Putamen (tissue), 1 donor: ENCODE measurements at places on chromosomes 2 and 18.

- DNase-seq, result no peak
Measured at GRCh38 chr18:2848247-2849246, 1.7 kb downstream of the EMILIN2 start.

DNA sequence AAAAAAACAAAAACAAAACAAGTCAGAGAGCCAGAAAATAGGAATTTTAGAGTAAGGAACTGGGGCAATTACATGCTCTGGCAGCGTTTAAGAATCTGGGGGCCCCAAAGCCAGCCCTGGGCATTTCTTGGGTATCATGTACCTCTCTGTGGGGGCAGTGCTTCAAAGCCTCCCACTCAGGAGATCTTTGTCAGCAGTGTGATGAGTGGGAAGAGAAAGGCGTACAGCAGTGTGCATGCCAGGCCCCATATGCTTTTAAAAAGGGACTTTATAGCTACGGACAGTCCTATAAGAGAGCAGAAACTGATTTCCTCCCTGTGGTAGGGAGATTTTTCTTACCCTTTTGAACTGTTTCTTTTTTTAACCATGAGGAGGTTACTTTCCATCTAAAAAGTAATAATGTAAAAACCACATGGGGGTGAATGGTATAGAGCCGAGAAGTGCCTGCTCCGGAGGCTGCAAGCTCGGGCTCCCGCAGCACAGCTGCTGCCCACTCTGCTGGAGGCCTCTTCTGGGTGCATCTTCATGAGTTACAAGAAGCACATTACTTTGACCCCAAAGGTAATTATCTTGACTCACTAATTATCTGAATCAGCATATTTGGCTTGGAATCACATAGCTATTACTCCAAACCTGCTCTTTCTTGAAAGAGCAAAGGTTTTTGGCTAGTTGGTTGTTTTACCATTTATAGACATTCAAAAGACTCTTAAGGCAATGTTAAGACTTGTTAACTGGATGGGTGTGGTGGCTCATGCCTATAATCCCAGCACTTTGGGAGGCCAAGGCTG lies 46.4 kb downstream of the PROC start:
- DNase-seq, result no peak

GRCh38 chr2:99404797-99405669 lies 67.8 kb downstream of the EIF5B start:
- DNase-seq, result no peak

DNA sequence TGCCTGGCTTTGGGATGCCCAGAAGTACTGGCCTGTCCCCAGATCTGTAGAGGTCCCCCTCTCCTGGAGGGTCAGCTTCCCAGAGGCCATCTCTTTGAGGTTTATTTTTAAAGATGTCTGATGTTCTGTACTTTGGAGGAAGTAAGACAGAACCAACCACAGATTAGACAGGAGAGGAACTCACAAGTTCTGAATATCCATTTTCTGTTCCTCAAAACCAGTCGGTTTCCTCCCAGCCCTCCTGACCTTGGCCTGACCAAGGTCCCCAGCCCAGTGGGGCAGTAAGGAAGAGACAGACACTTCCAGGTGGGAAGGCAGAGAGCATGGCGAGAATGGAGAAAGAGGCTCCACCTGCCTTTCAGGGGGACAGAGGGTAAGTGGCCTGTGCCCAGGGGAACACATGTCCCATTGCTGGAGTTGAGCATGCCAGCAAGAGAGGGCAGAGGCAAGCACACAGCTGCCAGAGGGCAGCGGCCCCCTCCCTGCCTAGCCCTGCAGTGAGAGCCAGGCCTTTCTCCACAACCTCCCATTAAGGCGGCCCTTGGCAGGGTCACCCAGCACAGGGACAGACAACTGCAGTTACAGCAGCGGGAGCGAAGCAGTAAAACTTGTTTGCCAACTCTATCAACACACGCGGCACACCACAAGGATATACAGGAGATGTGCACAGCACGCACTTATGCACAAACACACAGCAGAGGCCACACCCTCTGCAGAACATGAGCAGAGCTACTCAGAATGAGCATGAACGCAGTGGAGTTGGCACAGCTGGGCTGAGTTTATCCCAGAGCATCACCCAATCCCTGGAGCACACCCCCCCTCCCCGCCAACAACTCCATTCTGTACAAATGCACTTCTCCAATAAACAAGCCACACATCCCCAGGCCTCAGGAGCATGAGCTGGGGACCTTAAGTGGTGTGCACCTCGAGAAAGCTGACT lies 18.5 kb upstream of the SEMA4C start:
- DNase-seq, result peak; percentile 79

DNA sequence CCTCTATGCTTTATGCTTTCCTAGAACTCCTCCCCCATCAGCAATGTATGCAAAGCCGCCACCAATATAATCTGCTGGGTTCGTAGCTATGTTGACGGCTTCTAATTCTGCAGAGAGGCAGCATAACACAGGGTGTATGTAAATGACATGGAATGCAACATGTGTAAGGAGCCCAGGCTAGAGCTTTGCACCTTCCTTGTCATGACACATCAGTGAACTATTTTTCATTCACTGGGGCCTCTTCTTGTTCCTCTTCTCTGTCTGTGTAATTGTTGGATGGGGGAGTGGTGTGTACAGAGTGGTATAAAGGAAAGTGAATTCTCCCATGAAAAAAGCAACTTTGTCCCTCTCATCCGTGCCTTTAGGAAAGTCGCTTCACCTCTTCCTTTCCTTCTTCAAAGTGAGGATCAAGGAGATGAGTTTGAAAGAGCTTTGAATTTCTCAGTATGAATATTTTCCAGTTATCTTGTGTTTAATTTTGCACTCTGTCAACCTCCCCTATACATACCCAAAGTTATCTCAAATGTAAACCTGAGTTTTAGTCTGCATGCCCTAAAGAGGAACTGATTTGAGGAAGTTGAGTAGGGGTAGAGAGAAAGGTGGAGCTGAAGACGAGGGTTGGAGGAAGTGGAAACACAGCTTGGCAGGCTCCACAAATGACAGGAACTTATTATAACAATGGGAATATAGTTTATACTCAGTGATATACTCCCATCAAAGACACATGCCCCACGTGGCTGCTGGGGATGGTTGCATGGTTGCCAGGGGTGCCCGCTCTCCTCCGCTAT lies 74.9 kb upstream of the ARL4C start:
- no peak for DNase-seq

DNA sequence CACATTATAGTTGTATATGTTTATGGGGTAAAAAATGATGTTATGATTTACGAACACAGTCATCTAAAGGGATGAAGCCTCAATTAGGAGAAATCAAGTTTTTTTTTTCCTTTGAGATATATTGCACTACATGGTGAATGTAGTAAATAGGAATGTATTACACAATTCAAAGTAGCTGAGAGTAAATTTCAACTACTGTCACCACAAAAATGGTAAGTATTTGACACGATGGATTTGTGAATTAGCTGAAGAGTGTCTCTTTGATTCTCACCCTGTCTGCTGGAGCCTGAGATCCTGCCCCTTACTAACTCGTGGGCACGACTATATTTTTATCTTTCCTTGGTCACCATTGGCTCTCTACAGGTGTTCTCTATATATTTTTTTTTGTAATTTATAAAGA lies 540.4 kb upstream of the DSEL start:
- DNase-seq, result no peak

- DNase-seq, result no peak
Measured at GRCh38 chr2:174654419-174654941, 56.9 kb upstream of the WIPF1 start.

DNA sequence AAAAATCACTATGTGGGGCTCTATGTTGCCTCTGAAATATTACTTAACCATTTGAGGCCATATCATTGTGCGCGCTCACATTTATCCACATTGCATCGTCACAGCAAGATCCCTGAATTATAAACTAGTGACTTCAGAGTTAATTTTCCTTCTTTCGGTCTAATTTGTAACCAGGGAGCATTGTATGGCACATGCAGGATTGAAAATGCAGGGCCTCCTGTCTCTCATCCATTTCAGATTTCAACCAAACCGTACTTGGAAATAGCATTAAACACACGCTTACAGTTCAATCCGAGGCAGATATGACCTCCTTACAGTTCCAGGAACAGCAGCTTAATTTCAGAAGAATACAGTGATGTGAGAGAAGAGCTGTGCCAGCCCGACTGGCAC lies 532 bp downstream of the MYOM1 start:
- DNase-seq, result no peak

- no peak for DNase-seq
Measured at GRCh38 chr2:64837925-64838641, 151.1 kb upstream of the SLC1A4 start.

- no peak for DNase-seq
Measured at GRCh38 chr2:197358931-197359330, 48.4 kb upstream of the ANKRD44 start.

DNA sequence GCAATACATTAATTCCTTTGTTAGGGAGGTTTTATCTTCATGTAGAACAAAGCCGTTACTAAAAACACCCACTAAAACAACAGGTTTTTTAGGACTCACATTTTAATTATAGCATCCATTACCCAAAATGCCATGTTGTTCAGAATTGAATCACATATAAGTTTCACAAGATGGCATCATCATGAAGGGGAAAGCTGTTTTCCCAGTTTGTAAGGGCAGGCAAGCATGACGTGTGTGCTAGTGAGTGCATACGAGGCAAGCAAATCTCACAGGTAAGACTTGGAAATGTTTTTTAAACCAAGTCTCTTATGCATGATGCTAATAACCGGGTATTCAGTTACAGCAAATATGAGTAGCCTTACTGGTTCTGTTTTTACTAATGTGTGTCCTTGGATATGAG lies 111.8 kb upstream of the NFATC1 start:
- DNase-seq, result no peak

DNA sequence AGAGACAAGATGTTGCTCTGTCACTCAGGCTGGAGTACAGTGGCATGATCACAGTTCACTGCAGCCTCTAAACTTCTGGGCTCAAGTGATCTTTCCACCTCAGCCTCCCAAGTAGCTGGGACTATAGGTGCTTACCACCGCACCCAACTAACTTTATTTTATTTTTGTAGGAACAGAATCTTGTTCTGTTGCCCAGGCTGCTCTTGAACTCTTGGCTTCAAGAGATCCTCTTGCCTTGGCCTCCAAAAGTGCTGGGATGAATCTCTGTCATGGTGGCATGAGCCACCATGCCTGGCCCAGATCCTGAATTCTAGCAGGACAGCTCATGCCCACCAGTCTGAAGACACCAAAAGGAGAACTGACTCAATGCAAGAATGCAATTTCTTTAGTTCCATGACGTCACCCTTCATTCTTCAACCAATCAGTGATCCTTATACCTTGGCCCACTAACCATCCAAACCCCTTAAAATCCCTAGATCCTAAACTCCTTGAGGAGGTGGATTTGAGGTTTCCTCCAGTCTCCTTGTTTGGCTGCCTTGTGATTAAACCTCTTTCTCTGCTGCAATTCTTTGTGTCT lies 25.6 kb upstream of the CXXC1 start:
- no peak for DNase-seq

DNA sequence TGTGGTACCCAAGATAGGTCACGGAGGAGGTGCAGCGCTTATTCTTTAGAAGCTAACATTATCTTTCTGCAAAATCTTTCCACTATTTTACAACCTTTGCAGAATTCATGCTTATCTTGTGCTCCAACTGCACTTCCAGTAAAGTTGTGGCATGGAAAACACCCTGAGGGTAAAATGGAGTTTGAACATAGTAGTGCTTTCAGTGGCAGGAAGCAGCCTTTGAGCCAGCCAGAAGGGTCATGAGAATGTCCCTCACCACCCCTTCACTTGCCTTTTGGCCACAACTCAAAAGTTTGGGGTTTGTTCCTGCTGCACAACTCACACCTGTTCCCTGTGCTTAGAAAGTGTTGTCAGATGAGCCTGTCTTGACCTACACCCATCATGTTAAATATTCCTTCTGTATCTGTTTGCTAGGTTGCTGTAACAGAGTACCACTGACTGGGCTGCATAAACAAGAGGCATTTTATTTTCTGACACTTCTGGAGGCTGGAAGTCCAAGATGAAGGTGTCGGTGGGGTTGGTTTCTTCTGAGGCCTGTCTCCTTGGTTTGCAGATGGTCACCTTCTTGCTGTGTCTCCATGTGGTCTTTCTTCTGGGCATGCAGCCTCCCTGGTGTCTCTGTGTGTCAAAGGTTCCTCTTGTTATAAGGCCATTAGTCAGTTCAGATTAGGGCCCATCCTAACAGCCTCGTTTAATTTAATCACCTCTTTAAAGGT lies 194.1 kb downstream of the SMAD7 start:
- no peak for DNase-seq

- no peak for DNase-seq
Measured at GRCh38 chr2:201696151-201696659, 2.2 kb downstream of the MPP4 start.
